ENCODE measurements at places on chromosomes 7 and 10. TPM values are rescaled to one million over a fixed set of nuclear protein-coding genes. Genes with fewer than 3 reads are reported as not detected.

The SVOPL gene
- total RNA-seq = not detected

The DOCK1 gene
- total RNA-seq = 0.20 TPM

The RBM20 gene
- 0.72 TPM for total RNA-seq

The RAPGEF5 gene
- not detected for total RNA-seq

The AMPH gene
- total RNA-seq = not detected

The CREB3L2 gene
- 27.3 TPM for total RNA-seq

The NUTM2A gene
- 0.86 TPM for total RNA-seq

The GOLGA7B gene
- 14.1 TPM for total RNA-seq

The CRPPA gene
- total RNA-seq = 0.17 TPM

The FRAT2 gene
- 28.0 TPM for total RNA-seq

The CREB5 gene
- 1.3 TPM for total RNA-seq

Data from CD4-positive, CD25-positive, alpha-beta regulatory T cell (primary cell).